Activated T-cell treated with anti-CD3 and anti-CD28 coated beads, Interleukin-2, amount 50 U/mL, for 1 hour (primary cell): ENCODE measurements at places on chromosomes 7 and 10.
A peak's percentile ranks its signal among the peaks of the same experiment; 100 is the strongest.

- DNase-seq = no peak
These were observed 105.1 kb downstream of the GATA3 start for GRCh38 chr10:8159341-8160165.

DNA sequence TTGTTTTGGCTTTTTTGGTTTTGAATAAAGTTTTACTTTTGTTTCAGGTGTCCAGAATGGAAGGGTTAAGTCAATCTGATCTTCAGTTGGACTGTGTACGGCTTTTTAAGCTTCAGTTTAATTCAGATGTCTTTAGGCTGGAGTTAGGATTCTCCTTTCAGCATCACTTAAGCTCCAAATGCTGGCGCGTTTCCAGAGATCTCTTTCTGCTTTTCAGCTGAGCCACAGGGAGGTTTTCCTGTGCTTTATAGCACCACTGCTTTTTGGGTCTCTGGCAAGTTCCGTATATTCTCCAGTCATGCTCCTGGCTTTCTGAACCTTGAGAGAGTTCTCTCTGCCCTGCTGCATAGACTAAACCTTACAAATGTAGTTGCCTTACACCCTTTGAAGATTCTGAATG lies 60.0 kb downstream of the VTI1A start:
- DNase-seq = no peak

DNA sequence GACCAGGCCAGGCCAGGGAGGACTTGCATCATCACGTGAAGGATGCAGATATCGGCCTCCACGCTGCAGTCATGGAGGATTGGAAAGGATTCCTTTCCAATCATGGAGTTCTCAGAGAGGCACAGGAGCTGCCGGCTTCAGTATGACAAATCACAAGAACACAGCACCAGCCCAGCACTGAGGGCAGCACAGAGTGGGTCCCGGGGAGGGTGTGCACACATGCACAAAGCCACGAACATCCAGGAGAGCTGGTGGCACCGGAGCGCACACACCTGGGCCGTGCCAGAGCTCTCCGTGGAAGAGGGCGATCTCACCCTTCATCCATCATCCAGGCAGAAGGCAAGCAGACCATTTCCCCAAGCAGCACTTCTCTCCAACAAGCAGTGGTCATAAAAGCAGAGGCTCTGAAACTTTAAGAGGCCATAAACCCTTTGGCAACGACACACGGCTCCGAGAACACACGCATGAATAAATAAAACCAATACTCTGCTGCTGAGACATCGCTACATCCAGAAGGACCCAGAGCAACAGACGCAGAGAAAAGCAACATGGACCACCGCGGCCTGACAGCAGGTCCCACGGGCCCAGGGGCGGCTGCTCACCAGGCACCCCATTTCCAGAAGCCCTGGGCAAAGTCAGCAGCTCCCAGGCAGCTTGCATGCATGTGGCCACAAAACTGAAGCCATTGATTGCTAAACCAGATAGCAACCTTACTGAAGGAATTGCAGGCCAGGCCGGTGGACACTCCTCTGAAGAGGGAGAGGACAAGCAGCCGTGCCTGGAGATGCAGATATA lies 180.8 kb downstream of the USP6NL start:
- no peak for DNase-seq

DNA sequence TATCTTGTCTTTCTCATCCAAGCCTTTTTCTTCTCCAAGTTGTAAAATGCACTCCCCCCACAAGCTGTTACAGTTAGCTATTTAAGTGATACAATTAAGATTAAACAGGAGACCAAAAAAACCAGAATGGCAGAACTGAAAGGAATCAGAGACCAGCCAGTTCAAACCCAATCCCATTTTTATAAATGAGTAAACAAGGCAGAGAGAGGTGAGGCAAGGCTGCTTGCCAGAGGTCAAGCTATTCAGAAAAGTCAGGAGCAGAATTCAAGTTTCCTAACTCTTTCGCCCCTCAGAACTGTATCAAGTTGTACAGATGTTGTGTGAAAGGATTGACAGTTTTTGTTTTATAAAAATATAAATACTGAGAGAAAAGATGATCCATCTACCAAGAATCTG lies 90.2 kb downstream of the ZFAND4 start:
- no peak for DNase-seq

- no peak for DNase-seq
These were observed 102.9 kb downstream of the INPP5A start for GRCh38 chr10:132640326-132641125.

DNA sequence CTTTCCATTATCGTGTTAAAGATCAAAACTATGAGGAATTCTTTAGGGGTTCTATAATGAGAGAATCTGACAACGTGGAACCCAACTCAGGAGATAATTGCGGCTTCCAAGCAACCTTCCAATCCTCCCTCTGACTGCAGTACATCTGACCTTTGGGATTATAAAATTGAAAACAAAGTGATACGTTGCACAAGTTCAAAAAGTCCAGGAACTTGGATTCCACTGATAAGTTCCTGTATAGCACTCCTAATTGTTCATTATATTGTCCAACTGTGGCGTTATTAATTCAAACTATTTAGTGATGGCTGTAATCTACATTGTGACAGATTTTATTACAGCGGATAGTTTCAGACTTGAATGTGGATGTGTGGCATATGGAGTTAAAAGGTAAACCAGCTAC lies 15.4 kb downstream of the MALRD1 start:
- DNase-seq = no peak

DNA sequence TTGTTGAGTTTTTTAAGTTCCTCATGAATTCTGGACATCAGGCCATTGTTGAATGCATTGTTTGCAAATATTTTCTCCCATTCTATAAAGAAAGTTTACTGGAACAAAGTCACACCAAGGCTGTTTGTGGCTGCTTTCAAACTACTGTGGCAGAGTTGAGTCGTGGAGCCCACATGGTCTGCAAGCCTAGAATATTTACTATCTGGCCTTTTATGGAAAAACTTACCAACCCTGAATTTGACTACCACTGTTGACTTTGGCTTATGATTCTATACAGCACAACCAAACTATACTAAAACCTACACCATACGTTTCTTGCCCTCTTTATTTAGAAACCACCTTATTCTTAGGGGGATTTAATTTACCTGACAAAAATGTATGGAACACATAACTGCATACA lies 239.1 kb downstream of the KCNMA1 start:
- no peak for DNase-seq

DNA sequence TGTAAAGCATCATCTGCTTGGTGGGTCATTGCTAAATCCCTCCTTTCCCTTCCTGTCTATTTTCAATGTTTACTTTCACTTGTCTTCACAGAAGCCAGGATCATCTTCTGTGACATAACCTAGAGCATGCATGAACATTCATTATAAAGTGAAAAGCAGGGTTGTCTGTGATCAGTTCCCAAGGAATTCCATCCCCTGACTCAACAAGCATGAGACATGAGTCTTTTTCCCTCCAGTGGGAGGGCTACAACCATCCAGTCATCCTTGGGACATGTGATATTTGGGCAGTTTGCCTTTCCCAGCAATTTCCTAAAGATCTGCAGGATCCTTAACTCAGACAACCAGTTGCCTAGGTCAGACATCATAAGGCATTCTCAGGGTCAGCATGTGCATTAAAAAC lies 166.3 kb upstream of the TMEM196 start:
- no peak for DNase-seq

GRCh38 chr10:17021656-17022465 lies 107.8 kb downstream of the CUBN start:
- no peak for DNase-seq

DNA sequence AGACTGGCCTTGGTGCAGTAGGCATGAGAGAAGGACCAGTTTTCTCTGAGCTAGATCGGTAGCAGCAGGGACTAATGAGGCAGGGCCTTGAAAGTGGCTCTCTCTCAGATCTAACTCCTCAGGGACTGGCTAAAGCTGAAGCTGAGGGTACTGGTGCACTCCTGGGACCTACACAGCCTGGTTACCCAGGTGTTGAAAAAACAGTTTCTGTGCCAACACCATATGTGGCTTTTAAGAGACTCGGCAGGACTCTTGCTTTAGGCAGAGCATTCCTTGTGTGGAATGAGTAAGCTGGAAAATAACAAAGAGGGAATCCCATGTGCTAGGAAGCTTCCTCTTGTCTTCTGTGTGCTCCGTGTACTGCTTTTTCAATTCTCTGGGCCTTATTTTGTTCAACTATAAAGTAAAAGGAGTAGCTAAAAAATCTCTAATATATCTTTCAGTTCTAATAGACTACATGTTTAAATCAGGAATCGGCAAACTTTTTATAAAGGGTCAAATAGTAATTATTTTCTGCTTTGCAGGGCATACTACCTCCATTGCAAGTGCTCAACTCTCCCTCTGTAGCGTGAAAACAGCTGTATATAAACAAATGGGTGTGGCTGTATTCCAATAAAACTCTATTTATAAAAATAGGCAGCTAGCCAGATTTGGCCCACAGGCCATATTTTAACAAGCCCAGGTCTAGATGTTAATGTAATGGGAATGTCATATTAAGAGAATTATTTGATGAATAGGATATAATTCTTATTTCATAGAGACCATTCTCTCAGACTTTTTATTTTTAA lies 186.1 kb upstream of the KAT6B start:
- no peak for DNase-seq

GRCh38 chr10:131833013-131833412 lies 67.8 kb upstream of the PPP2R2D start:
- DNase-seq = no peak

- no peak for DNase-seq
These were observed 231.5 kb upstream of the GLI3 start for GRCh38 chr7:42468471-42468870.

DNA sequence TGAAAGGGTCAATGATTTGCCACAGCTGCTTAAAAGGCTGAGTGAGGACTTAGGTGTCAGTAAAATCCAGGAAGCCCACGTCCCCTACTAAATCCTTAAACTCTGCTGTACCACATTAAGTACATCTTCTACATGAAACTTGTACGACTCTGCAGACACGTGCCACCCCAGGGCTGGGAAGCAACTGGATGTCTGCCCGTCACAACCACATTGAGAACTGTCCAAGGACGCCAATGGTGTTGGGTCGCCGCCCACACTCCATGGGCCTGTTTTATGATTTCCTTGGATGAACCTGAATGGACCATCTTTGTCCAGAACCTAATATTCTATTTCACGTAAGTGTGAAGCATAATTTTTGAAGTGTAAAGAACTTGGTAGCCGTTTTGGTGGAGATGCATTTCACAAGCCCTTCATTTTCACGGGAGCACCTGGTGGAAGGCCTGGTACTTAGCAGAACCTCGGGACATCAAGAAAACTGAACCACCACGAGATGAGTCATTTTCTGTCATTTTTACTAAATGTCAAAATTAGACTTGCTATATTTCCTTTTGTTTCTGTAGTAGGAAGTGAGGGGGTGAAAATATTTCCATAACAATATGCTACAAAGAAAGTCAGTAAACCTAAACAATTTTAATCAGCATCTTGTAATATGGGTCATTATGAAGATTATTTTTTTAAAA lies 134.9 kb downstream of the SFMBT2 start:
- no peak for DNase-seq

GRCh38 chr10:4043897-4044665 lies 259.1 kb upstream of the KLF6 start:
- DNase-seq = no peak

GRCh38 chr10:44398271-44398670 lies 13.4 kb upstream of the CXCL12 start:
- no peak for DNase-seq

GRCh38 chr7:12403287-12404181 lies at the start of gene VWDE:
Gene VWDE, minus strand, starts transcription at chr7:12403865. Its CDS starts 149 bp downstream, at chr7:12403716.
- peak; percentile 36 for DNase-seq

- DNase-seq = no peak
These were observed 49.4 kb downstream of the DNAJC1 start for GRCh38 chr10:21954132-21954531.

GRCh38 chr7:1169409-1170368 lies 9.7 kb upstream of the ZFAND2A start:
- peak; percentile 94 for DNase-seq

DNA sequence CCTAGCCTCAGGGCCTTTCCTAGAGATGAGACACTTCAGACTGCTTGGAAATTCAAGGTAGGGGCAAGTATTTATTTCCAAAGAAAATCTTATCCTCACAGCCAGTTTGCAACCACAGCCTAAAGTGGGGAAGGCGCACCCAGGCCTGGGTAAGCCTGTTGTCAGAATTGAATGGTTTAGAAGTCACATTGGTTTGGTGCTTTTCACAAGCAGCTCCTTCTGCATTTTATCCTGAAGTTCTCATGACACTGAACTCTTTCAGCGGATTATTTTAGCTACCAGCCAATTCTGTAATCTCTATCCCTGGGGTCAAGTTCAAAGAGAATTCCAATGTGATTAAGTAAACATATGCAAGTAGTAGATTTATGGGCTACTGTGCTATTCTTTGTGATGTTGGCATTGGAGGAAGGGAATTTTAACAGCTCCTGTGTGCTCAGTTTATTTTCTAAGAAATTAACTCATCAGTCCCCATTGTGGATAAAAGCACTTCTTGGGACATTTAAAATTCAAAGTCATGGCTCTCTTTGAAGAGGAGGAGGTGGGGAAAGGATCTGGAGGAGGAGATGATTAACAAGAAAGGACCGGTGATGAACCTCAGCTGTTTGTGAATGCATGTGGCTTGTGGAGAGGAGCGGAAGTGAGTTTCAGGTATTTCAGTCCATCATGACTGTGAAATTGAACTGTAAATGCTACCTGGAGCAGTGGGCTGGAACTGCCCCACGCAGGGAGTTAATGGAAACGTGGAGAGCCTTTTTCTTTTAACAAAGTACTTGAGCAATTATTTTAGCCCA lies 90.2 kb upstream of the CACUL1 start:
- DNase-seq = no peak

- DNase-seq = no peak
These were observed 34.7 kb upstream of the ARID5B start for GRCh38 chr10:61866700-61867368.

DNA sequence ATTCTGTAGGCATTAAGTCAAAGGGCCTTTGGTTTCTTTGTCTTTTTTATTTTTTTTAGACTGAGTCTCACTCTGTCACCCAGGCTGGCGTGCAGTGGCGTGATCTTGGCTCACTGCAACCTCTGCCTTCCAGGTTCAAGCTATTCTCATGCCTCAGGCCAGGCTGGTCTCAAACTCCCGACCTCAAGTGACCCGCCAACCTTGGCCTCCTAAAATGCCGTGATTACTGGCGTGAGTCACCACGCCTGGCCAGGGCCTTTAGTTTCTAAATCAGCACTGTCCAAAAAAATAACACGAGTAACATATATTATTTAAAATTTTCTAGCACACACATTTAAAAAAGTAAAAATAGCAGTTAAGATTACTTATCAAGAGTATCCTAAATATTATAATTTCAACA lies 11.1 kb upstream of the ACSL5 start:
- no peak for DNase-seq

GRCh38 chr10:43391496-43391895 lies 17.5 kb downstream of the HNRNPF start:
- no peak for DNase-seq

- DNase-seq = no peak
These were observed 27.0 kb upstream of the PPIF start for GRCh38 chr10:79320316-79320715.

GRCh38 chr10:28970231-28970630 lies 292.9 kb downstream of the BAMBI start:
- DNase-seq = no peak

GRCh38 chr7:150332852-150333635 lies 8.4 kb downstream of the RARRES2 start:
- no peak for DNase-seq
